ENCODE measurements at places on chromosomes 11 and 22.

GRCh38 chr22:30340911-30341685 lies 14.4 kb upstream of the TBC1D10A start:
- DNase-seq, result no peak

DNA sequence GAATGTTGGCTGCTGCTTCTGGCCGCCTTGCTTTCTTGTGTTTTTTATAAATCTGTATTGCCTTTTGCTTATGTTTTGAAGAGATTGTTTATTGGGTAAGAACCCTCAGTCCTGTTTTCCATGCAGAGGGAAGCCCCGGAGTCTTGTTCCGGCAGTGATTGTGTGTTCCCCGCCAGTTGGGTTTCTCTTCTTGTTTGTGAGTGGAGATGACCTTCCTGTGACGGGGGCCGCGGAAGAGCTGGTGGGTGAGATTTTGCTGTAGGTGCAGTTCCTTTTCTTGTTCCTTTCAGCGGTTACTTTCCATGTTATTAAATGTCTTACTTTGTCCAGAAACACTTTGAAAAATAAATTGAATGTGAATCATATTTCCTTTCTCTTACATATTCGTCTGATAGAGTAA lies 8.3 kb downstream of the TBC1D22A start:
- DNase-seq, result no peak

- no peak for DNase-seq
Observed at GRCh38 chr11:78830277-78830819, 255.7 kb upstream of the NARS2 start.

DNA sequence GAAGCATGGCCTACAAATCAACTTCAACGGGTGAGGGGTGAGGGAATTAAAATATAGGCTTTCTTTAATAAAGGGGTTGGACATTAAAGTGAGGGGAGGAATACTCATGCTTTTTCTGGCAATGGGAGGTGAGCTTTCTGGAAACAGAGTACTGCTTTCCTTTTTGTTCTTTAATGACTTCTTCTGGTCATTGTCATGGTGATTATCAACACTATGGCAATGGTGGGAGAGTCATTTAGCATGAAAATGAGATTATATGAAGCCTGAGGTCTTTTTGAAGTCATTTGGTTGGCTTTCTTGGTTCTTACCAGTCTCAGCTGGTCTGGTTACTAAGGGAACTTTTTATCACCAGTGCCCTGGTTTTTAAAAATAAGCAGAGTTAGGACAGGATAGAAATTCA lies 475.8 kb upstream of the LRRC4C start:
- no peak for DNase-seq

GRCh38 chr11:44729713-44730112 lies 3.0 kb downstream of the TSPAN18 start:
- no peak for DNase-seq

DNA sequence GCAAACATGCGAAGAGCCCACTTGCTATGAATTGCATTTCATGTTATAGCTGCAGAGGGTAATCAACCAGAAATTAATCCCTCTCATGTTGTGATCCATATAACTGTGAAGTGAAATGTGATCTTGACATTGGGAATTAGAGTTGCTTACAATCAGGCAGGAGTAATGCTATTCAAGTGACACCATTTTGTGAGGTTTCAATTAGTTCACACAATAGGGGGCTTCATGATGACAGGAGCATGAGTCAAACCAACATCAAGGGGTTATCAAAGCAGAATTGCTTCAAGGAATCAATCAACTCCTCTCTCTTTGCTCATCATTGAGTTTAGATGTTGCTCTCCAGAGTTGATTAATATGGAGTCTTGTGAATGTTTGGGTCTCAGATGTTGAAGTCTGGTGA lies 1585.2 kb upstream of the TENM4 start:
- DNase-seq, result no peak

GRCh38 chr11:3927129-3927796 lies 71.8 kb downstream of the STIM1 start:
- DNase-seq, result no peak

GRCh38 chr22:40792451-40792850 lies 26.7 kb downstream of the SLC25A17 start:
- no peak for DNase-seq

- no peak for DNase-seq
Observed at GRCh38 chr22:31829505-31829904, 75.7 kb downstream of the DEPDC5 start.

DNA sequence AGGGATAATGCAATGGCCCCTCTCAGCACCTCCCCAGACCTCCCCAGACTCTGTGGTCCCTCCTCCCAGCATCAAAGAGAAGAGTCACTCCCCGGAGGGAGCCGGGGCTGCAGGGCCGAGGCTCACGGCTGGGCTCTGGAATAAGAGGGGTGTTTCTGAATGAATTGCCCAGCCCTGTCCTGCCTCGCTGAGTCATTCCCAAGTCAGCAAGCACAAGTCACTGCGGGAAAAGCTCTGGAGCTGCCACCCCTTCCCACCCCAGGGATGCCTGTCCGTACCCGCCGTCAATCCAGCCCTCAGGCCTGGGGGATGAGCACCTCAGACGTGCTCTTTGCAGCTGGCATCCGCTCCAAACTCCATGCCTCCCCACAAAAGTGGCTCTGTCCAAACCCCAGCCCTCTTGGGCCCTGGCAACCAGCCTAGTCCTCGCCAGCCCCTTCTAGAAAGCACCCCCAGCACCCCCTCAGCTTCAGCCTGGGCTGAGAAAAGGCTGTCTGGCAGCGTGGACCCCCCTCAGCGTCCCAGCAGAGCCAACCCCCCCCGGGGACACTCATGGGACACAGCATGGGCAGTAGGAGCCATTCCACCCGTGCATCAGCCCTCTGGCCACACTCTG lies 22.7 kb downstream of the CELSR1 start:
- no peak for DNase-seq

DNA sequence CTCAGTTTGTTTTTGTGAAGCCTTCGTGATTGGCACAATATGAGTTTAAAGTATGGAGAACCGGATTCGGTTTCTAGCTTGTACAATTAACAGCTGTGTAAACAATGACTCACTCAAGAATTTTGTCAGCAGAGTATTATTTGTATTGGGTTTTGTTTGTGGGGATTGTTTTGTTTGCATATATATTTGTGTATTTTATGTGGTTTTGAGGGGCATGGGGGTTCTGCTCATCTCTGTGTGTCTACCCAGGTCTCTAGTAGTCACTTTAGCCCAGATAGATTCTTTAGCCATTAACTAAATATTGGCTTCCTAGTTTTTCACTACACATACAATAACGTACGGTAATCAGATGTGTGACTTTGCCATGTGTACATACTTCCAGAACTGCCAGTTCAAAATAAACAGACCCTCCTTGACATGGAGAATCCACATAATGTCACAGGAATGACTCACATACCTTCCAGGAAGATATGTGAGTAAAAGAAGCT lies 7.5 kb upstream of the MS4A7 start:
- DNase-seq, result no peak

- no peak for DNase-seq
Observed at GRCh38 chr11:116472651-116473050, 300.1 kb downstream of the BUD13 start.

DNA sequence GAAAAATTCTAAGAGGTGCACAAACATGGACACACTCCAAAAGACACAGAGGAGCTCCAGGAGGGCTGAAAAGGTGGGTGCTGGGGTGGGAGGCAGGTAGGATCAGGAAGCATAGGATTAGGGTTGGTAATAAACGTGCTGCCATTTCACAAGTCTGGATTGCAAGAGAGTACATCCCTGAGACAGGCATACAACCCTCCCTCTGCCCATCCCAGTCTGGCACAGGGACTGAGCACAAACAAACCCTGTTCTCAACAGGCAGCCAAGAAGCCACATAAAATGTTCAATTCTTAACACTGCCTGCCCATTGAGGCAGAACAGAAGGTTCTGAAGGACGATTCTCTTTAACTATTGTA lies 18.5 kb downstream of the SLC35F2 start:
- no peak for DNase-seq

- DNase-seq, result no peak
Observed at GRCh38 chr11:111909378-111909777, 2.2 kb downstream of the CRYAB start.

GRCh38 chr11:60371854-60372253 lies 6.5 kb upstream of the MS4A7 start:
- no peak for DNase-seq

GRCh38 chr11:93329936-93330445 lies 551 bp upstream of the DEUP1 start:
- DNase-seq, result no peak

DNA sequence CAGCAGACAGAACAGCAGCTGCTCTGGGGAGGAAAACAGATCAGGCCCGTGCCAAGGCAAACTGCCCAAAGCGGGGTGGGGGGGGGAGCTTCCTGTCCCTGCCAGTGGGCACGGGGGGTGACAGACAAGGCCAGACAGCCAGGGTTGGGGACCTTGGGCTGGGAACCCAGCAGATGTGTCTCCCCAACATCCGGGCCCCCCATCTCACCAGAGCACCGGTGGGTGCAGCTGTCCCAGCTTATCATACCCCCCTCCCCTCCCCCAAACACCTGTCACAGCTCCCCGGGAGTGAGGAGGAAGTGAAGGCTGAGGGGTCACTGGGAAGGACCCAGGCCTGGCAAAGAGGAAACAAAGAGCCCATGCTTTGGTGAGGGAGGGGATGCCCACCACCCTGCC lies 1.3 kb downstream of the PPP1R14B start:
- no peak for DNase-seq

DNA sequence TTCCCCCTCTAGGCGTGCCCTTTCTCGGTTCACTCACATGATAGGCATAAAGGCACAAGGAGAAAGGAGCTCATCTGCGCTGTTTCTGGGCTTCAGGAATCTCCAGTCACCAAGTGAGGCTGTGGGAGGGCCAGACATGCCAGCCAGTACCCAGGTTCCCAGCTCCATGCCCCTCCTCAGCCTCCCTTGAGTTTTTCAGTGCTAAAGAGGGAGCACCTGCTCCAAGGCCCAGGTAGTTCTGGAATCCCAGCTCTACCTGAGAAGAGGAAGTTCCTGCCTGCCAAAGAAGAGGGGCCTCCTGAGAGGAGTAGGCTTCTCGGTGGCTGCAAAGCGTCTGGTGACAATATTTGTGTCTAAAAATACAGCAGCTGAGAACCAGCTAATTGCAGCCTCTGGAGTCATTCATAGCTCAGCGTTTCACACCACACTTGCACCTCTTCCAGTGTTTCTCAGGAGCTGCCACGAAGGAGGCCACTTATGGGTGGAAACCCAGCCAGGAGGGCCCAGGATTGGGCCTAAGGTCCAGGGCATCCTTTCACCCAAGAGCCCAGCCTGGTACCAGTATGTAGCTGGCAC lies 197.4 kb downstream of the TRIM29 start:
- no peak for DNase-seq

DNA sequence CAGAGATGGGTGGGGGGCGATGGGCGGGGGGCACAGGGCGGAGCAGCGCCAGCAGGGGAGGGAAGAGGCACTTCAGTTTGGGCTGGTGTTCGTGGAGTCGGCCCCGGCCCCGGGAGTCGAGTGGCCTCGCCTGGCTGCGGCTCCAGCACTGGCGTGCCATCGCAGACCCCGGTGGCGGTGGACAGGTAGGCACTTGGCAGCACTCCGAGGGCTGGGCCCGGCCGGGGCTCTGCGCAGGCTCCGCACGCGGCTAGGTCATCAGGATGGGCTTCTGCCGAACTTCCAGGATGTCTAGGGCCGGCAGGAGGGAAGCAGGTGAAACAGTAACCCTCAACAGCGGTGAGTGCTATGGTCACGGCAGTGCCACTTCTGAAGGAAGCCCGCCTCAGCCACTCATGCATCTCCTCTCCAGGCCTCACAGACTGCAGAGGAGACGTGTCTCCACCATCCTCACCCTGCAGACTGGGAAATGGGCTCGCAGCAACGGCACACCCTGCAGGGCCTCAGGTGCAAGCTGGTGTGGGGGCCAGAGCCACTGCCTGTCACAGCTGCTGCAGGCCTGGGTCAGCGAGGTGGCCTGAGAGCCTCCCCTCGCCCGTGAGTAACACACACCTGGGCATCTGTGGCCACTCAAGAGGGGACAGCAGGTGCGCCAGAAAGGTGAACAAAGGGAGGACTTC lies 33.3 kb downstream of the NUP50 start:
- no peak for DNase-seq

All from stimulated activated CD4-positive, alpha-beta T cell treated with anti-CD3 and anti-CD28 coated beads, Interleukin-1b, Interleukin-23, amount 100 ng/mL, for 1 hour (primary cell).